Tibial nerve (tissue), 4 donors: ENCODE measurements at places on chromosomes 12 and 14.

DNA sequence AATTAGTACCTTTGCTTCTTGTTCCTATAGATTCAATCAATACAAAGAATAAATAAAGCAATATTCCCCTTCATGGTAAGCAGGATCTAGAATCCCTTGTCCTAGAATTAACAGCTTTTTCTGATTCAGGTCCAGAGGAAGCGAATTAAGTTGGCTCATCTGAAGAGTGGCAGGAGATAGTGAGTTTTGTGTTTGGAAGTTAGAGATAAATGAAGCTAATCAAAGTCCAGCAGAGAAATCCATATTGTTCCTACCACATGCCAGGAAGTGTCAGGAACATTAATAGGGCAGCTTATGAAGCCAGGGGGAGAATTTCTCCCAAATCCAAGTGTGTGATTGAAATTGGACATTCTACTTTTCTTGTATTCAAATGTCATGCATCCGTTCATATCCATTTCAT, 13.9 kb downstream of the CAPZA3 start:
- DNase-seq: no peak

DNA sequence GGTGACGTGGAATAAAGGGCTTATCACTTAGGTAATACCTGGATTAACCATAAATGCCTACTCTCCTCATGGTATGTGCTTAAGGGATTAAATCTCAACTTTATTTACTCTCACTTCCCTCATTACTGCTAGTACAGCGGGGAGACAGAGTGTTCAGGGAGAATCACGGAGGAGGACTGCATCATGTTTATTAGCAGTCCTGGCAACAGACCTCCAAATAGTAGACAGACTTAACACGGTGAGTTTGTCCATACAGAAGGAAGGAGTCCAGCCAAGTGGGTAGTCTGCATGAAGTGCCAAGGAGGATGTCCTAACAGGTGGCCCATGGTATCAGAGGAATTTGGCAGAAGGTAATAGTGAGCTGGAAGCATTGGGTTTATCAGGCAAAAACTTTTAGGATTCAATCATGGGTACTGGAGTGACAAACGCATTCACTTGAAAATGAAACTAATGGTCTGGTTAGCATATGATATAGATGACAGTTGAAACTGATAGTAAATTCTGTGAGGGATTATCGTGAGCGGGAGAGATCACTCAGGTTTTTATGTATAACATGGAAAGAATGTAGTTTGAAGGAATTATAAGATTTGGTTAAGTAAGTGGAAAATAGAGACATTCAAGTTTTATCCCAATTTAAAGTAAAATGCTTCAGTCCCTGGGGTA, 471.8 kb downstream of the TMEM117 start:
- no peak for DNase-seq

GRCh38 chr14:53710615-53711014, 246.0 kb downstream of the BMP4 start:
- no peak for DNase-seq

- DNase-seq: no peak
Measured at GRCh38 chr12:110921262-110921661, 883 bp upstream of the MYL2 start.

GRCh38 chr12:98646294-98647090, 1.4 kb downstream of the APAF1 start:
- DNase-seq: no peak
